ENCODE measurements at places on chromosomes 7 and 10. TPM values are rescaled to one million over a fixed set of nuclear protein-coding genes. Genes with fewer than 3 reads are reported as not detected.

RSPH10B gene
- total RNA-seq: 0.90 TPM

IL2RA gene
- total RNA-seq: not detected

TAS2R3 gene
- 3.9 TPM for total RNA-seq

STEAP2 gene
- total RNA-seq: 3.9 TPM

PNLIP gene
- under 0.01 TPM for total RNA-seq

SOSTDC1 gene
- not detected for total RNA-seq

DRGX gene
- not detected for total RNA-seq

NCAPG2 gene
- 3.5 TPM for total RNA-seq

EN2 gene
- total RNA-seq: not detected

ZNF804B gene
- total RNA-seq: not detected

Measured in bronchial epithelial cell (primary cell).